Muscle of back (tissue), 13 donors: ENCODE measurements at places on chromosomes 3 and 15. TPM values are rescaled to one million over a fixed set of nuclear protein-coding genes. Genes with fewer than 3 reads are reported as not detected.

GRCh38 chr3:164049847-164050246 is 1028.4 kb downstream of the SI start:
- no peak for DNase-seq

DNA sequence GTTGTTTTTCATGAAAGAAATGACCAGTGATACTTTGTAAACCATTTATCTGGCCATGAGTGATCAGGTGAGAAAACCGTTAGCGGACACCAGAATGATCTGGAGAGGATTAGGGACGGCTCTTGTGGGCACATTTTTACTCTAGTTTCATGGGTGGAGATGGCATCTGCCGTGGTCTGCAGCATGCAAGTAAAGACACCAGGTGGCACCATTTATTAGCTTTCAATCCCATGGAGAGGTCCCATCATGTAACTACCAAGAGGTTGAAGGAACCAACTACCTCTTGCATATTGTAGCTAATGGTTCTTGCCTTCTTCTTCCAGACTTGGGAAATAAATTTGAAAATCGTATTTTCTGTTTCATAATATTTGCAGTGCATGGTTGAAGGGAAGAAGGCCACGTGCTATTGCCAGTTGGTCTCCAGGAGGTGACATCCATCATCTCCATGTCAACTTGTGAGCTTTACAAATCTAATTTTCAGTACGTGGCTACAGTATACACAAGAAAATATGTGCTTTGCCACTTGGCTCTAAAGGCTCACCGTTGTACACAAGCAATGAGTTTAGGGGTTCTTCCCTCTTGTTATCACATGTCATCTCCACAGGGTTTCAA is 1.5 kb upstream of the MAPKBP1 start:
- peak; percentile 59 for DNase-seq

- DNase-seq, result no peak
These were observed 259.7 kb upstream of the TPM1 start for GRCh38 chr15:62782896-62783295.

DNA sequence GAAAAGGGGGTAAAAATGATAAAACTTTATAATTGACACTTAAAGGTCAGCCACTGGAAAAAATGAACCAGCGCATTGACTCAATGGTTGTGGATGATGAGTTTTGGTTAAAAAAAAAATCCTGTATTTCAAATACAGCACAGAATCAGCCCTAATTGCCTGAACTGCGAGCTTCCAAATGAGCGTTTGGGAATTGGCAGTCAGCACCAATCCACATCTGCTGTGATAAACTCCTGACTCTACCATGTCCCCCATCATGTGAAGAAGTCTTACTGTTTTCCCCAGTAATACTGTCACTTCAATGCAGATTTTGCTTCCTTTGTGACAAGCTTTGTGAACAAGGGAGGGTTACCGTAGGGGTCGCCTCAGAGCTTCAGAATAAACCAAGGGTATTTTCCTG is 235.4 kb downstream of the EBLN2 start:
- no peak for DNase-seq

GRCh38 chr15:48419896-48420295 is 88.7 kb downstream of the DUT start:
- DNase-seq, result no peak

DNA sequence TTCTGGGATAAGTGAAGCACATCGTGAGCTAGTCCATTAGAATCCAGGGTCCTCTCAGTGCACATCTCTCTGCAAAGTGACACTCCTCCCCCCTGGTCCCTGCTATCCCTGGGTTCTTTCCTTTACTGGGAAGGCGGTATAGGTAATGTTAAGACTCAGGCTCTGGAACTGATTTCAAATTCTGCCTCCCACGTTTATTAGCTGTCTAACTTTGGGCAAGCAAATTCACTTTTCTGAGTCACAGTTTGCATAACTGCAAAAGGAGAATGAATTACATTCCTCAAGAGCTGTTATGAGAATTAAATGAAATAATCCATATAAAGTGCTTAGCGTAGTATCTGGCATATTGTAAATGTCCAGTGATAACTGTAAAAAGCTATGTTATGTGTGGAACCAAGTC is 168.1 kb upstream of the LRRN1 start:
- no peak for DNase-seq

The BCL2A1 gene
- not detected for polyA plus RNA-seq

The NXPE3 gene
- polyA plus RNA-seq, result 17.0 TPM

The PPM1L gene
- polyA plus RNA-seq, result 13.2 TPM

The ST8SIA2 gene
- polyA plus RNA-seq, result 11.4 TPM

The ITIH1 gene
- polyA plus RNA-seq, result not detected

The FAM227B gene
- polyA plus RNA-seq, result 7.6 TPM
